ENCODE measurements at places on chromosomes 7 and 10. TPM values are rescaled to one million over a fixed set of nuclear protein-coding genes. Genes with fewer than 3 reads are reported as not detected.

Gene POP7
- 21.1 TPM for total RNA-seq

Gene OR6V1
- not detected for total RNA-seq

- DNase-seq = no peak
Observed at GRCh38 chr7:84250452-84250851, 55.9 kb upstream of the SEMA3A start.

GRCh38 chr10:25036381-25036780, 20.0 kb downstream of the THNSL1 start:
- DNase-seq = no peak

GRCh38 chr7:5624386-5625365, 156.8 kb downstream of the RNF216 start:
- no peak for DNase-seq

- DNase-seq = peak; percentile 76
Observed at GRCh38 chr7:39838326-39838725, 111.7 kb upstream of the CDK13 start.

GRCh38 chr10:111432588-111432987, 355.8 kb downstream of the ADRA2A start:
- no peak for DNase-seq

GRCh38 chr10:76548716-76549115, 1088.9 kb downstream of the KCNMA1 start:
- DNase-seq = no peak

All from renal cortical epithelial cell (primary cell).